ENCODE measurements at places on chromosomes 7 and 10. TPM values are rescaled to one million over a fixed set of nuclear protein-coding genes. Genes with fewer than 3 reads are reported as not detected.

The RAB19 gene
- not detected for total RNA-seq

The UCN3 gene
- total RNA-seq, result not detected

The SPAG6 gene
- 0.94 TPM for total RNA-seq

The ZNF804B gene
- total RNA-seq, result 9.7 TPM

The PGAM2 gene
- 2.5 TPM for total RNA-seq

The SPDYE3 gene
- total RNA-seq, result not detected

The PWWP2B gene
- total RNA-seq, result 5.9 TPM

All from parietal lobe (tissue), 2 donors.